ENCODE measurements at places on chromosomes 11 and 22.

- DNase-seq, result no peak
These were observed 120.6 kb upstream of the LMO1 start for GRCh38 chr11:8384199-8384821.

DNA sequence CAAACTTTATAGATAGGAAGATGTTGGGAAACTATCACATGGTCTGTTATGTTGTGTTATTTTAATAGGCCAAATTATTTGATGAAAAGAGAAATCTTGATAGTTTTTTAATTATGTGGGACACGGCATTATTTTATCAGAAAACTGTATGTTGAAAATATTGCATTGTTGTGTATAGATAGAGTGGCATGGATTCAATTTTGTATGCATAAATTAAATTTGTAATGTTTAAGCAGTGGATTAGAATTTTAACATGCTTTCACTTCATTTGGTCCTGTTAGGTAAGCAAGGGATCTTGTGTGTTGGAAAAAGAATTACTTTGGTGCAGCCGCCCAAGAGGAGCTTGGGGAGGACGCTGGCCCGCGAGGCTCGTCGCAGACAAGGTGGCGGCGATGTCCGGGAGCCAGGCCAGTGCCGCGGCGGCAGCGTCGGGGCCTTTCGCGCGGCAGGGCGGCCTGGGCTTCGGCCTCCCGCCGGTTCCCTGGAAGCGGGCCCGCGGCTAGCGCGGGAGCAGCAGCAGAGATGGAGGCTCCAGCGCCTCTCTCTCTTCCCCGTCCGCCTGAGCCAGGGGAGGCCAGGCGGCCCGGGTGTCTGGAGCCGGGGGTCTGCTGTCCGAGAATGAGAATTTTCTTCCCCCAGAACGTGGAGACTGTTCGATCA is 82.7 kb downstream of the GGT1 start:
- no peak for DNase-seq

DNA sequence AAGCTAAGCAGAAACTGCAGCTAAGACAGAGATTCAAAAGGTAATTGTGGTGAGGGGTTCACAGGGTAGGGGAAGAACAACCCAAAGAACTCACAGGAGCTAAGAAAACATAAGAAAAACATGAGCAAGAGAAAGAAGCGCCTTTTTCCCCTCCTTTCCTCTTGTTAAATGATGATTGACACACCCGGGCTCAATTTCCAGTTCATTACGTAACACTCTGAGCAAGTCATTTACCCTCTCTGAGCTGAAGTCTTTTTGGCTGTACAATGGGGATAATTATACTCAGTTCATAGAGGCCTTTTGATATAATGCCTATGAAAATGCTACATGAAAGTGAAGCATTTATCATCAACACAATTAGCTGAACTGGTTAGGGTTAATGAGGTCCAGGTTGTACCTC is 17.2 kb downstream of the LRP4 start:
- no peak for DNase-seq

GRCh38 chr11:124865902-124866851 is 945 bp downstream of the ROBO3 start:
- DNase-seq, result peak; percentile 35

DNA sequence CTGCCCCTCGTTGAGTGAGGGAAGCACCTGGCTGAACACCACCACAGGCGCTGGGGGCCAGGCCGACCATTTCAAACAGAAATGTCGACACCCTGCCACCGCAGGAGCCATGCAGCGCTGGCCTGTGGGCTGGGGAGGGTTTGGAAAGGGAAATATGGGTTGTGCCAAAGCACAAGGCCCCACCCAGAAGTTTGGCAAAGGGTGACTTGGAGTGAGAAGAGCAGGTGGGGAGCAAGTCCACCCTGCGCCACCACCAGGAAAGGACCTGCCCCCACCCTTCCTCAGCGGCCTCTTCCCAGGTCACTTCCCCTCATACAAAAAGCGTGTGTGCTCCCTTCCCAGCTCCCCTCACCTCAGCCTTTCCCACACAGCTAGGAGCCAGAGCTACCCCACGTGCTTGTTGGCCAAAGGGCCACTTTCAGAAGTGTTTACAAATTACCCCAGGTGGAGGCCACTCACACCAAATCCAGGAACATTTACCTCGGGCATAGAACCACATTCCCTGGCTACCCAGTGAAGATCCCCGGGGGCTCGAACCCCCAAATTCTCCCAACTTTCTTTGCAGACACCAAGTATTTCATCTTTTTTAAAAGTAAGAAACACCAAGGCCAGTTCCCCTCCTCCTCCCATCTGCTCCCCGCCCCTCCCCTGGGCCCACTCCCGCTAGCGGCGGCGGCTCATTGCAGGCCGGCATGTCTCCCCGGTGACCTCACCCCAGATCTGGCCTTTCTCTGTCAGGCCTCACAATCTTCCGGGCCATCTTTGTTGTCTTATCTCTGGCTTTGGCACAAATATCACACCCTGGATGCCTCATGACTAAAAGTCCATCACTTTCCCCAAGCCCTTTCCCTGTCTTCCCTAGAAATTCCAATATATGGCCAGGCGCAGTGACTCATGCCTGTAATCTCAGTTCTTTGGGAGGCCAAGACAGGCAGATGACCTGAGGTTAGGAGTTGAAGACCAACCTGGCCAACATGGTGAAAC is 20.5 kb upstream of the SCGB1A1 start:
- DNase-seq, result no peak

DNA sequence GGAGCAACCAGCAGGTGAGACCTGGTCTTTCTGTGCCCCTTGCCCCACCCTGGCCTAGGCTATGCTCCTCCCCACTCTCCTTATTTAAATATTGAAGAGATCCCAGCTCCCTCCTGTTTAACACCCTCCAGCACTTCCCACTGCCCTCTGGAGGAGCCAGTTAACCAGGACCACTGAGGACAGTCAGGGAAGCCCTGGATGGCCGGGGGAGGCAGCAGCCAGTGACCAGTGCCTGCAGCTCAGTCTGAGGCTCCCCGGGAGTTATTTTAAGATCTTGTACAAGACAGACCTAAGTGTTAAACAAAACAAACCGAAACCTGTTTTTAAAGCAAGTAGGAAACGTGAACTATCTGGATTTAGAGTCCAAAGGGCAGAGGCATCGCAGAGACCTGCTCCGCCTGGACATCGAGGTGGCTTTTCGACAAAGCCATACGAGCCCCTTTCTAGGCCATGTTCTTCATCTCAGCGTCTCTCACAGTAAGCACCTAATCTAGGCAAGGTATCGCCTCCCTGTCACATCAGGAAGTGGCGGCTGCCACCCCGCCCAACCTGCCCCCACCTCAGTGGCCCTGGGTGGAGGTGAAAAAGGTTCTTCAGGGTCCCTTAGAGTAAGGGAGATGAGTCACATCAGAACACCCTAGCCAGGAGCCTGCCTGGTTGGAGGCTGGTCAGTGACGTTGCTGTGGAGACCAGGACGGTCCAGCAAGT is 35.2 kb downstream of the TRMU start:
- peak; percentile 15 for DNase-seq

DNA sequence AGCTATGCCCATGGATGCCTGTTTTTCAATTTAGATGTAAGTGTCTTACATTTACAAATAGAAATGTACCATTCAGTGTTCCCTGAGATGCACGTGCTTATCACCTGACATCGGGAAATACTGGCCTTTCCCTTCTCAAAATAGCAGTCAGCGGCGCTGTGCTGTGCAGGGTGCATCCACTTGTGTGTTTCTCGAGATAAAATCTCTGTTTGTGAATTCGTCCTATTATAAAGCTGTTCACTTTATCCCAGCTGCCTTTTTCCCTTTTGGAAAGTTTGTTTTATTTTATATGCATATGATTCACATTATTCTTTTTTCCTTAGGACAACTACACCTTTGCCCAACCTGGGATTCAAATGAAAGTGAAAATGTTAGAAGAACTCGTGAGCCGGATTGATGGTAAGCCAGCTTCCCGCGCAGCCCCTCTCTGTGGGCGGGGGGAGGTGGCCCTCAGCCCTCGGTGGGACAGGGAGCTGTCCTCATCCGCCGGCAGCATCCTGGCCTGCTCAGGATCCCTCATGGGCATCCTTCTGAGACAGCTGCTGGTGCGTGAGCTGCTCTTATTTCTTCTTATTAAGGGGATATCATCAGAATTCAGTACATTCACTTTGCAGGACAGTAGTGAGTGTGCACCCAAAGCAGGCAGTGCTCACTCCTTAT is 235.0 kb downstream of the TBC1D22A start:
- DNase-seq, result no peak

- peak; percentile 69 for DNase-seq
These were observed 7.2 kb upstream of the BID start for GRCh38 chr22:17781319-17782031.

DNA sequence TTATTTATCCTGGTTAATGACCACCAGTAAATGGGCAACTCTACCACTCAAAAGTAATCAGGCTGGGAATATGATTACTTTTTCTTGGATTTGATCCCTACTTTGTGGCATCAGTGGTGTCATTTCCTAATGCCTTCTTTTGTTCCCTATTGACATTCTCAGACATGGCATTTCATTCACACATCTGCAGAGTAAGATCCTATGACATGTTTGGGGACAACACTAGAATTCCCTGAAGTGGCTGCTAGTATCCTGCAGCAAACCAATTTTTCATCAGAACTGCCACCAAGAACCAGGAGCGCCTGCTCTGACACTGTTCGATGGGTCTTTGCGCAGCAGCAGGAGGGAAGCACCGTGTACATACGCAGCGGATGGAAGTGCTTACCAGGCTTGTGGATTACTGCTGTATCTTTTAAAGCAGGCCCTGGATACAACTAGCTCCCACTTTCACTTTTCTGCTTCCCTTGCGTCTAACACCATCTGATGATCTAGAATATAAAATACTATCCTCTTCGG is 97.7 kb downstream of the LARGE2 start:
- no peak for DNase-seq

DNA sequence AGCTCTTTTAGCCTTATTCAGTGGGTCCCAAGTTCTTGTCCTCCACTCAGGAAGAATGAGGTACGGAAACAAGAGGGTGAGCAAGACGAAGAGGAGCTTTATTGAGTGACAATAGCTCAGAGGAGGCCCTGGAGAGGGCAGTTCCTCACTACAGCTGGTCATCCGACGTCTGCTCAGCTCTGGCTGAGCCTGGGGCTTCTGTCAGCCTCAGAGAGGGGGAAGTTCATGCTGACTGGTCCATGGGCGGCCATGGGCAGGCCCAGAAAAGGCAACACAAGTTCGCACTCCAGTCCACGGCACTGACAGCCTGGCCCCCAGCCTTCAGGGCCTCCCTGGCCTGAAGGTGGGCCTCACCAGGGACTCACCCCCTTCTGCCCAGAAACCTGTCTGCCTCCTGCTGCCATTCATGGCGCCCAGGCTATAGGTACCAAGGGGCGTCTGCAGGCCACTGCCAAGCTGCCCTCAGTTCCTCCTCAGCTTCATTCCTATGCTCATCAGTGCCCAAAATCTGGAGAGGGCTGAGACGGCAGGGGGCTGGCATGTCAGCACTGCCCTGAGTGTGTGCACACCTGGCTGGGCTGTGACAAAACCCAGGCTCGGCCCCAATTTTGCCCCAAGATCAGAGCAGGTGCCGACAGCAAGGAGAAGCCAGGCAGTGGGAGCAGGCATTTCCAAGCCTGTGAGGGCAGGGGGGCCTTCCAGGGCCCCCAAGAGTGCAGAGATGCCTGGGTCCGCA is 21.7 kb upstream of the KIAA0930 start:
- DNase-seq, result no peak

DNA sequence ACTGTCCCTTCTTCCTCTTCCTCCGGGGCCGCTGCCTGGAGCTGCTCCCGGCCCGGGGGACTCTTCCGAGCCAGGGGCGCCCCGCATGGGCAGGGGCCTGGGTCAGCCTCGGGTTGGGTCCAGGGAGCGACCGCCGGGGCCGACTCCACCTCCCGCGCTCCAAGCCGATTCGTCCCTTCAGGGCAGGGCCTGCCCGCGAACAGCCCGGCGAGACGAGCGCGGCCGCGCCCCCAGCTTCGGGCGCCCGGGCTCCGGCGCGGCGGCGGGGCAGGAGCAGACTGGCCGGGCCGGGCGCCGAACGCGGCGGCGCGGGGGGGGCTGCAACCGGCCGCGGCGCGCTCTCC is at the start of gene LARGE1:
Gene LARGE1 (minus strand): TSS at position 280 of the 344 bp plus-strand sequence.
- DNase-seq, result no peak

GRCh38 chr22:25143156-25144076 is 56.2 kb upstream of the CRYBB3 start:
- no peak for DNase-seq

DNA sequence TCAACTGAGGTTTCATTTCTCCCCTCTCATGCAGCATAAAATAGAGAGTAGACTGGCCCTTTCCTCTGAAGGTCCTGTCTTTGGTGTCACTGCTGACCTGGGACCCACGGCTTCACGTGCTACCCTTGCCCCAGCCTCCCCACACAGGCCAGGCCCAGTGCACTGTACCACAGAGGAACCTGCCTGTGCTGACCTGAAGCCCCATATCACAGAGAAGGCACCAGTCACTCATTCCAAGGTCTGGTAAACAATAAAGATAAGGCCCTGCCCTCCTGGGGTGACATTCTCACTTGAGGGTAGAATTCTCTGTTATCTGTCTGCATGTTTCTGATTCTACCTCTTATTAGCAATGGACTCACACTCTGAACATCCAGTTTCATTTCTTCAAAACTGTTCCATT is 51.3 kb downstream of the RPL27A start:
- DNase-seq, result no peak

GRCh38 chr11:74182635-74183034 is 11.5 kb downstream of the PPME1 start:
- no peak for DNase-seq

DNA sequence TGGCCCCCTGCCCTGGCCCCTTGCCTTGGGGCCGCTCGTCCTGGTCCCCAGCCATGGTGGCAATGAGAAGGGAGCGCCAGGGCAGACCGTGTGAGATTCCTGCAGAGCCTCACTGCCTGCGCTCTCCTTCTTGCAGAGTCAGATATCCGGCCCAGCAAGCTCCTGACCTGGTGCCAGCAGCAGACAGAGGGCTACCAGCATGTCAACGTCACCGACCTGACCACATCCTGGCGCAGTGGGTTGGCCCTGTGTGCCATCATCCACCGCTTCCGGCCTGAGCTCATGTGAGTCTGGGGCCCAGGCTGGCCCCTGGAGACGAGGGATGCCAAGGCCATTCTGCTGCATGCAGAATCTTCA is 114.1 kb downstream of the MICAL2 start:
- peak; percentile 69 for DNase-seq

- DNase-seq, result no peak
These were observed 4.6 kb downstream of the WT1 start for GRCh38 chr11:32430568-32431381.

DNA sequence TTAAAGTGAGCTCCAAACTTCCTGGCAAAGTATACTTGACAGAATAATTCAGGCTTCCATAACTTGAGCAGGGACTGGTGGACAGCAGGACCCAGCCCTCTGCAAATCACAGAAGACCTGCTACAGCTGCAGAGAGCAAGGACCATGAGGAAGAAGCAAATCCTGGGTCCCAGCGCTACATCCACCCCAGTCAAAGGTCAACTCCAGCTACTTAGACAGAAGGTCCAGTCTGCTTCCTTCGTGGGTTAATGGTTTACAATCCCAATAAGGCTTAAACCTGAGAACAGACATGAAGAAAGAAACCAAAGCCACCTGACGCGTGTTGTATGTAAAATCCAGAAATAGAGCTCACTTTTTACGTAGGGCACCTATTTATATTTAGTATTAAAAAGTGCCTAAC is 57.7 kb downstream of the SHANK2 start:
- DNase-seq, result no peak

DNA sequence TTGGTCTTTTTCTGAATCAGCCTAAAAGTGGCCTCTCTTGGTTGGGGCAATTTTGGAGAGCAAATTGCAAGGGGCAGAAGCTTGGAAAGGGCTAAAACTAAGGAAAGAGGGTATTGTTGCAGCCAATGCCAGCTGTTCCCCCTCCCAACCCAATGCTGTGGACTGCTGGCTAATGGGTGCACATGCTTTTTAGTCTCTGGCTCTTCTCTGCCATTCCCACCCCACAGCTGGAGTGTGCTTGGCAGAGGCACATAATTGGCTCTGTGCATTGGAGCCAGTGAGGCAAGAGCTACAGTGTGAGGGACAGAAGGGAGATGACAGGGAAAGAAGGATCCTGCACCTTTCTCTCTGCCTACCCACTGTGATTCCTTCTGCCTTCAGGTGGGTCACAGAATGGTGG is 140.0 kb downstream of the NECTIN1 start:
- no peak for DNase-seq
